ELF-1 (cell line): ENCODE measurements at places on chromosomes 3 and 15.

- DNase-seq: no peak
These were observed 28.0 kb upstream of the VGLL4 start for GRCh38 chr3:11671648-11672100.

DNA sequence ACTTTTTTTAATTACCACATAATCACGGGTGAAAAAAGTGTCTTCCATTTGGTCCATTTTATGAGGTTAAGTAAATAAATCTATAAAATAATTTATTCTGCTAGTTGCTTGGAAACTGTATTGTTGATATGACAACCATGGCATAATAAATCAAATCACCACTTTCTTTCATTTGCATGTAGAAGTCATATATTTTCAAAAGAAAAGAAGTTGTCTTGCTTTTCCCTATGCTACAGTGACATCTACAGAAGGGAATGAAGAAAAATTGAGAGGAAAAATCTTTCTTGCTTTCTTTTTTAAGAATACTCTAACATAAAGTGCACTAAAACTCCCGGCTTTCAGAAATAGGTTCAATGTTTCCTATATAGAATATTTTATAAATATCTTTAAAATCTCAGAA, 228.5 kb downstream of the ZBBX start:
- DNase-seq: no peak

DNA sequence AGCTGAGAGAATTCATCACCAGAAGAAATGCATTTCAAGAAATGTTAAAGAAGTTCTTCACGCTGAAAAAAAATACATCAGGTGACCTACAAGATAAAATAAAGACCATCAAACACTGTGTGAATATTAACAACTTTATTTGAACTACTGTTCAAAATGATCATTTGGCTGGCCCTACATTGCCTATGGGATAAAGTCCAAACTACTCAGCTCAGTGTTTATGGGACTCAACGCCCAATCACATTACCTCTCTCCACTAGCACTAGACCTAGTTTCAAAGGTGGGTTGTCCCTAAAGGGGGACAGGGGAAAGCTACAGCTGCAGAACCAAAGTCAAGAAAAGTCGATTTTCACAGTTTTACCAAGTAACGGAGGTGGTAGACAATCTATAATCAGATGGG, 62.0 kb downstream of the DLG1 start:
- no peak for DNase-seq

- DNase-seq: no peak
These were observed 732.9 kb downstream of the VGLL3 start for GRCh38 chr3:86257955-86258641.

DNA sequence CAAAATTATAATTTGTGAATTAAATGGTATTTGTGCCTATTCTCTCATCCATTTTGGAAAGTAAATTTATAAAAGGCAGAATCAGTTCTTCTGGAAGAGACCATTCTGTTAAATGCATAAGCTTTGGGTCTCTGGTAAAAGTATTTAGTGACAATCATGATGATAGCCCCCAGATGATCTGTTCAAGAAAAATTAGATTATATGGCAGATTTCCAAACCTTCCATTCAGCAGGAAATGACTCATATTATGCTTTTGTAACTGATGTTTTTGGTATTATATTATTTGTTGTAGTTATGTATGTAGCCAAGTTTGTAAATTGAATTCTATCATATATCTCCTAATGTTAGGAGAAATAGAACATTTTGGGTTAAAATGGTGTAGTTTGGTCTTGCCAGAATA, 340.8 kb upstream of the DPH6 start:
- DNase-seq: no peak

- DNase-seq: no peak
These were observed 515.2 kb downstream of the RSL24D1 start for GRCh38 chr15:54681584-54681983.

DNA sequence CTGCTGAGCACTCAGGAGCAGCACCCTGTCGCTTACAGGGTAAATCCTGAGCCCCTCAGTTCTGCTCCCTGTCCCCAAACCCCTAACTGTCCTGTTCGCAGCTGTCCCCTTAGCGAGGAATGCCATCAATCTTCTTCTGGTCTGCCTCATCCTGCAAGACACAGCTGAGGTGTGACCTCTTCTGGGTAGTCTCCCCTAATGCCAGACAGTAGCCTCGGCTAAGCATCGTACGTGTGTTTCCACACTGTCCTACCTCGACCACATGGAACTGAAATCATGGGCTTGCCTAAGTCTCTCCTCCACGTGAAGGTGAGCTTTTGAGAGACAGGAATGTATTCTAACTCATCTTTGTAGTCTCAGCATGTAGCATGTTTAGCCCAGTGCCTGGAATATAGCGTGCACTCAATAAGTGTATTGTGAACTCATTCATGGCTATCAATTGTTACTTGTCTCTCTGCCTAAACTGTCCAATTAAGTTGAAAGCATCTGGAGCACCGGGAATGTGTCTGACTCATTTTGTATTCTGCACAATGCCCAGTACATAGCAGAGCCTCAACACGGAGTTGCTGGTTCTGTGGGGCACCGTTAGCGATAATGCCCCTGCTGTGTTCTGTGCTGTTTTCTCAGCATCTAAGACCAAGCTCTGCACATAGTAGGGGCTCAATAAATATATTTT, 90.2 kb downstream of the HES1 start:
- DNase-seq: no peak

- DNase-seq: no peak
These were observed 8.4 kb downstream of the SNX4 start for GRCh38 chr3:125511420-125512118.

- DNase-seq: peak; percentile 56
These were observed 222.4 kb downstream of the CACNA2D3 start for GRCh38 chr3:54344601-54345231.

- no peak for DNase-seq
These were observed 9.2 kb upstream of the TMEM212 start for GRCh38 chr3:171833789-171834460.

- peak; percentile 69 for DNase-seq
These were observed 9.7 kb downstream of the ITIH4 start for GRCh38 chr3:52820736-52821135.

DNA sequence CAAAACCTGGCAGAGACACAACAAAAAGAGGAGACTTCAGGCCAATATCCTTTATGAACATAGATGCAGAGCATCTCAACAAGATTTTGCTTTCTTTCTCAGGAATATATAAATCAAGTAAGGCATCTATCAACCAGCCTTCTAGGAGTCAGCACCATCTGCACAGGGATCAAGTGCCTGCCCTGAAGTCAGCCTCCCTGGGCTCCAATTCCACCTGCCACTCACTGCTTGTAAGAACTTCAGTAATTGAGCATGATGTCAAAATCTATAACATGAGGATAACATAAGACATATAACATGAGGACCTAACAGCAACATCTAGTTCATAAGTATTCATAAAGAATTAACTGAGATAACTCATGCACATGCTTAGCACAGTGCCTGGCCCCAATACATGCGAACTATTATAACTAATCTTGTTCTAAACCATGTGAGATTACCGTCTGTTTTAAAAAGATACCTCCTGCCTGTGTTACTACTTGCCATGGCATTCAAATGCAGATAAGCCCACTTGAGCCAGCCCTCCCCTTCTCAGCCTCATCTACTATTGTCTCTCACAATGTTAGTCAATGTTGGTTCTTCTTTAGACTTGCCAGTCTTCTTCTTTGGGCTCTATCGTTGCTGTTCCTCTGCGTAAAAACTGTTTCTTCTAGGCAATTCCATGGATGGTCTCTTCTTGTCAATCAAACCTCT, 91.6 kb downstream of the PLD1 start:
- no peak for DNase-seq

GRCh38 chr15:73751511-73751898, 1.6 kb downstream of the INSYN1 start:
- DNase-seq: no peak

DNA sequence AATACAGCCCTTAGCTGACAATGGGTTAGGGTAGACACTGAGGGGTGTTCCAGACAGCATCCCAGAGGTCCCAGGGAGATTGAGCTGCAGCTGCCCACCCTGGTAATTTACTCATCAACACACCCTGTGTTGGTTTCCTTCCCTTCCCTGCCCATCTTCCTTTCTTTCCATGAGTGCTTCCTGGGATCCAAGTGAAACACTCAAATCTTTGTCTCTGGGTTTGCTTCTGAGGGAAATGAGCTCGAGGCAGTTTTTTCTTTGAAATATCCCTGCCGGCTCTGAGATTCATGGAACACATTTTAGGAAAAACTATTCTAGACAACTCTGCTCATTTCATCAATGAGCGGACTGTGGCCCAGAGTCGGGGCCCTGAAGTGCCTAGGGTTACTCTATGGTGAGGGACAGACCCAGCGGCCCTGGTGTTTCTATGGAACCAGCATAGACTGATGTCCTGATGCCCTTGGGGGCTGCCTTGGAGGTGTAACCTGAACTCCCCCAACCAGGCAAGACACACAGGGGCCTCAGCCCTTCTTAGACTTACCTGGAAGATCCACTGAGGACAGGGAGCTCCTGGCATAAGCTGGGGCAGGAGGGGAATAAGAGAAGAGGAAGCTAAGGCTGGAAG, 14.9 kb upstream of the CSRNP1 start:
- no peak for DNase-seq

- DNase-seq: peak; percentile 89
These were observed at the start of gene CFAP44 for GRCh38 chr3:113441051-113441770. TSS of gene CFAP44 (minus strand) at chr3:113441493. CDS start at chr3:113433664, 7,829 bp downstream.

DNA sequence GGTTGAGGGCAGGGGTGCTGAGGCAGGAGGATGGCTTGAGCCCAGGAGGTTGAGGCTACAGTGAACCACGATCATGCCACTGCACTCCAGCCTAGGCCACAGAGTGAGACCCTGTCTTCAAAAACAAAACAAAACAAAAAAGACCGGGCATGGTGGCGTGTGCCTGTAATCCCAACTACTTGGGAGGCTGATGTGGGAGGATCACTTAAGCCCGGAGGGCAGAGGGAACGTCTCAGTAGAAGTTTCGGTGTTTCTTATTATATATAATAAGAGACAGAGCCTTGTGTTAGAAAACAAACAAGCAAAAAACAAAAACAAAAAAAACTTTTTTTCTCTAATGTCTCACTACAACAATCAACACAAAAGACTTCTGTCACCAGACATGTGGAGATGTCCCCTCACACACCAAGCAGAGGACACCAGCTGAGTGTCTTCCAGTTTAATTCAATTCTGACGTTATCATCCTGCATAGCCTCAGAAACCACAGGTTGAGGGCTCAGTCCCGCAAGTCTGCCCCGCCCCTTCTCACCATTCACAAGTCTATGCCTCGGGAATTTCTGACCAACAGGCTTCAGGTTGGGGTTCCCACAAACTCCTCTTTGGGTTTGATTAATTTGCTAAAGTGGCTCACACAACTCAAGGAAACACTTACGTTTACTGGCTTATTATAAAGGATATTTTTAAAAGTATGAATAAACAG, 24.0 kb upstream of the EIF4A2 start:
- peak; percentile 31 for DNase-seq

GRCh38 chr15:77739591-77740378, 107.1 kb upstream of the LINGO1 start:
- DNase-seq: peak; percentile 67

- DNase-seq: peak; percentile 46
These were observed 339.9 kb downstream of the NR2F2 start for GRCh38 chr15:96670389-96670788.

GRCh38 chr3:66302288-66302687, 81.5 kb downstream of the SLC25A26 start:
- DNase-seq: no peak

DNA sequence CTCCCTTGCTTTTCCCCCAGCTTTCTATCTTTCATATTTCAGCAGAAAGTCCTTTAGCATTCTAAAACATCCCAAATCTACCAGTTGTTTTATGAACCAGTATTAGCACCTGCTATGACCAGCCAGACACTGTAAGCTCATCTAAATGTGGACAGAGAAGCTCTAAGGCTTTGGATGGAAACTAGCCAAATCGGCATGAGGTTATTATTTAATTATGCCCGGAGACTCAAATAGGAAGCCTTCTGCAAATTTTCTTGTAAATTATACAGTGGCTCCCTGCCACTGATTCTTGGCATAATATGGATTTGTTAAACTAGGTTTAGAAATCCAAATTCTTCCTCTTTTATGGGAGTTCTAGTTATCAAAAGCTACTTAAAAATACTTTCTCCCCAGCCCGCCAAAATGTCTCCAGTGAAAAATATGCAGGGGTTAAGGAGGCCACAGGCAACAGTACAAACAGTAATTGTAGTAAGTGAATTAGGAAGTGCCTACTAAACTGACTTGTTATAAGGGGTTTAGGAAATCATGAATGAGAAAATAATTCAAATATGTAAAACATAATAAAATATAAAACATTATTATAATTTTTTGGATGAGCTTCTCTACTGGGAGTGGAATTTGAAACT, 15.4 kb downstream of the MYH15 start:
- no peak for DNase-seq

DNA sequence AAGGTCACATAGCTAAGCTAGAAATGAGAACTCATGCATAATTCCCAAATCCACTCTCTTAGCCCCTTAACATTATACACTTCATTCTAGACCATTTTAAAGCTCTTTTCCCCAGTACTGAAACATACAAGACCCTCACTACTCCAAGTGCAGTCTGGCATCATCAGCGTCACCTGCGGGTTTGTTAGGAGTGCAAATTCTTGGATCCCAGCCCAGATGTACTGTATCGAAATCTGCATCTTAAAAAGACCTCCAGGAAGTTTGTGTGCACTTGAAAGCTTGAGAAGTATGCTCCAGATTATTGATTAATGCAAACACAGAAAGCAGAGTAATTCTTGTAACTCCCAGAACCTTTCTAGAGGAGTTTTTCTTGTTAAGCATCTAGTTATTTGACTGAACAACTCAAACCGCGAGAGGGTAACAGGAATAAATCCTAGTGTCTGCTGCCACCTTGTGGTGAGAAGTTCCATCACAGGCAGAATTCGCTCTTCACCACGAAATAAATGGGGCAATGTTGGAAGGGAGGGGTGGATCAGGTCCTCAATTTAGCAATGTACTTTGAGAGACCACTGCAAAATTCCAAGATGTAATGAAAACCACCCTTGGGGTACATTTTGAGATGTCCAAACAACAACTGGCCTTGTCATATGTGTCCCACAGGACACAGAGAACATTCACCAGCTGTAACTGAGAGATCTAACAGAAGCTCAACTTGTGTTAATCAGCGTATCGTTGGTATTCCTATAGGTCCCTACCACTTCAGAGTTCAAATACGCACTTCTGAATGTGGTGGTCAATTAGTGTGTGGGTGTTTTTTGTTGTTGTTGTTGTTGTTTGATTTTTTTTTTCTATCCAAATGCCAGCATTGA, 583 bp upstream of the C3orf49 start:
- peak; percentile 60 for DNase-seq

DNA sequence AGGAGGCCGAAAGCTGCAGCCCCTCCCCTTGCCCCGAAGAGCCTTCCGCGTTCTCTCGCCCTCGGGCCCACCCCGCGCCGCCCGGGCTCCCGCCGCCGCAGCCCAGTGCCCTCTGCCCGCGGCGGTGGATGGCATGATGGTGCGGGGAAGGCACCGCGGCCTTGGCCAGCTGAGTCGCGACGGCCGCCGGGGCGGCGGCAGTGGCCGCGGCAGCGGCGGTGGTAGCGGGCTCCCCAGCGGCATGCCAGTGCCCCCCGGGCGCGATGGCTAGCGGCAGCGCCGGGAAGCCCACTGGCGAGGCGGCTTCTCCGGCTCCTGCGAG, 1.2 kb downstream of the TLNRD1 start:
- DNase-seq: no peak
